ENCODE measurements at places on chromosomes 5 and 9.

GRCh38 chr5:74648835-74649293 lies 8.3 kb upstream of the ENC1 start:
- no peak for DNase-seq

DNA sequence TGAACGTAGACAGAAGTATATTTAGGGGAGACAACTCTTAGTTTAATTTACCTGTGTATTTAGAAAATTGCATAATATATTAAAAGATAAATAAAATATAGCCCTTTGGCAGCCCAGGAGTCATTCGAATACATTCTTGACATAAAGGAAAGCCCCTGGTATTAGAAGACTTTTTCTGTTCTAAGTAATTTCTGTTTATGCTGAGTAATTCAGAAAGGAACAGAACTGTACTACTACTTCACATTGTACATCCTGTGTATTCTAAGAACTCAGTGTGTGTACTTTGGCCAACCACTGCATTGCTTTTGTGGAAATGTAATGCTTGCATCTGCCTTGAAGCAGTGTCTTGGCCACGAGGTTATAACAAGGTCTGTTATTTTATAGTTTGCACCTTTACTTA lies 136.4 kb downstream of the KDM4C start:
- DNase-seq = no peak

DNA sequence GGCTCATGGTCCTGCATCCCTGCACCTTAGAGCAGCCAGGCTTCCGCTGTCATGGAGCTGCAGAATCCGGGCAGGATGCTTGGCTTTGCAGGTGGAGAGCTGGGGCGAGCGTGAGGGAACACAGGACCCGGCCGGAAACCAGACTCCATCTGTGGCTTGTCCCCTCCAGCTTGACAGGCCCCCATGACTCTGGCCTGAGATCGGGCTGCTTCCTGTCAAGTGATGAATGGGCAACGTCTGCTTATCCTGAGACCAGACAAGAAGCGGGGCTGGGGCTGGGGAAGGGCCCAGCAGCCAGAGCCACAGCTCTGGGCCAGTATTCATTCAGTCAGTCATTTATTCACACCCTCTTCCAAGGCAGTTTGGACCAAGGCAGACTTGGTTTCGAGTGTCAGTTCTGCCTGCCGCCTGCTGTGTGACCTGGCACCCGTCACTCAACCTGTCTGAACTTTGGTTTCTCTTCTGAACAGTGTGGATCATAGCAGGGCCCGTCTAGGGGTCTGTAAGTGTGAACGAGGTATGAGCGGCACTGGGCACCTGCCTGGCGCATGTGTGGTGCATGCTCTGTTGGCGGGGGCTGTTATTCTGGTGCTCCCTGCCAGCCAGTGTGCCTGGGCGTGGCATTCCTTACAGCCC lies 37.5 kb downstream of the NEK6 start:
- DNase-seq = no peak

- DNase-seq = no peak
These were observed 43.9 kb upstream of the TEX48 start for GRCh38 chr9:114725930-114726329.

GRCh38 chr5:16467363-16468219 lies 2.0 kb upstream of the ZNF622 start:
- no peak for DNase-seq

- no peak for DNase-seq
These were observed 22.6 kb downstream of the STK10 start for GRCh38 chr5:172165465-172165864.

GRCh38 chr5:58182287-58182841 lies 277.5 kb downstream of the PLK2 start:
- DNase-seq = no peak

DNA sequence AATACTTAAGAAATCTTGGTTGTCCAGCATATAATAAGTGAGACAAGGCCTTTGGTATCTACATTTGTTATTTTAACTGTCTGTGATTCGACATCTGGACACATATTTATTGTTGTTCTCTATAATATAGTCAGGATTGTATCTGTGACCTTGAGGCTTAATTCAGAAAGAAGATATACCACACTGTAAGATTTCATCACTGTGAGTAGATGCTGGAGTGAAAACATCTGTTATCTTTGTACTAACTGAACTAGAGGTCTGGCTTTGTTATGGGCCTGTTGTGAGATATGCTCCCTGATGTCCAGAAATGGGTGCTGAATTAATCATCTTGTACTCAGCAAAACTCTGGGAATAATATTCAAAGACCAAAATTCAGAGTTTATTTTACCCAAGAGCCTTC lies 148.5 kb downstream of the ISOC1 start:
- no peak for DNase-seq

- no peak for DNase-seq
These were observed 46.7 kb upstream of the CDH18 start for GRCh38 chr5:20034717-20035116.

DNA sequence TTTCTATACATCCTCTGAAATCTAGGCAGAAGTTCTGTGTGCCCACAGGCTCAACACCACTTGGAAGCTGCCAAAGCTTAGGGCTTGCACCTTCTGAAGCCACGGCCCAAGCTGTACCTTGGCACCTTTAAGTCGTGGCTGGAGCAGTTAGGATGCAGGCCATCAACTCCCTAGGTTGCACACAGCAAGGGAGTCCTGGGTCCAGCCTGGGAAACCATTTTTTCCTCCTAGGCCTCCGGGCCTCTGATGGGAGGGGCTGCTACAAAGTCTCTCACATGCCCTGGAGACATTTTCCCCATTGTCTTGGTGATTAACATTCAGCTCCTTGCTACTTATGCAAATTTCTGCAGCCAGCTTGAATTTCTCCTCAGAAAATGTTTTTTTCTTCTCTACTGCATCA lies 15.5 kb upstream of the PLK2 start:
- no peak for DNase-seq
